ENCODE measurements at places on chromosomes 5 and 9.

DNA sequence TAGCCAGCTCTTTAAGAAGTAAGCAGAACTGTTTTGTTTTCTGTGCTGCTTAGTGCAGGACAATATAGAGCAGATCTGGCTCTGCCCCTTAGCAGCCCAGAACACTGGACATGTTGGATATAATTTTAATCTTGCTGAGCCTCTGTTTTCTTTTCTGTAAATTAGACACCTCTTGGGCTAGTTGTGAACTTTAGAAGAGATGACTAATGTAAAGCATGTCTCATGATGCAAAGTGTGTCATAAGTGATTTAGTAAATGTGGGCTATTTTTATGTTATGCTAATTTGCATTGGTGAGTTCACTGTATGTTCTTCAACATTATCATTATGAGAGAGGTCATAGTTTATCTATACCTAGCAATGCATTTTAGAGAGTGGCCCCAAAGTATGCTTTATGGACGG, 156.1 kb upstream of the ADAMTSL1 start:
- DNase-seq: no peak

- DNase-seq: peak; percentile 17
Observed at GRCh38 chr5:7745882-7746610, 104.9 kb downstream of the CFAP90 start.

DNA sequence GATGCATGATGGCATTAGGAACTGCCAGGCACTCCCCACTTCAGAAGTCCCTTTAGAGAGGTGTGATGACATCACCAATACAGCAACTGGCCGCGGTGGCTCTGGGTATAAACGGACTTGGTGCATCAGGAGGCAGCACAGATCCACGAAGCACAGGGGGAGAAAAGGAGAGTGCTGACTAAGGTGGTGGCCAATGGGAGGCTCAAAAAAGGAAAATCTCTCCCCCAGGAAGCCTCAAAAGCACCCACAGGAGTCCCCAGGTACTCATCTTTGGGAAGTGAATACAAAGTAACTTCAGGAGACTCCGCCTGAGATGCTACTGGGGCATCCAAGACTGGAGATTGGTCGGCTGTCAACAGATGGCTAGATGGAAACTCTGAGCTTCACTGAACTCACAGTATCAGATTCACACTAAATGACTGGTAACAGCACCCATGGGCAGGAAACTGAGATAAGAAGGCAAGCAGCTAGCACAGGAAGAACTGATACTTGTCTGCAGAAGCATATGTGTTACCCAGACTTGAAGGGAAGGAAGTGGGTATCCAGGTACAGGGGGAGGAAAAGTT, 7.6 kb downstream of the TTC39B start:
- no peak for DNase-seq

DNA sequence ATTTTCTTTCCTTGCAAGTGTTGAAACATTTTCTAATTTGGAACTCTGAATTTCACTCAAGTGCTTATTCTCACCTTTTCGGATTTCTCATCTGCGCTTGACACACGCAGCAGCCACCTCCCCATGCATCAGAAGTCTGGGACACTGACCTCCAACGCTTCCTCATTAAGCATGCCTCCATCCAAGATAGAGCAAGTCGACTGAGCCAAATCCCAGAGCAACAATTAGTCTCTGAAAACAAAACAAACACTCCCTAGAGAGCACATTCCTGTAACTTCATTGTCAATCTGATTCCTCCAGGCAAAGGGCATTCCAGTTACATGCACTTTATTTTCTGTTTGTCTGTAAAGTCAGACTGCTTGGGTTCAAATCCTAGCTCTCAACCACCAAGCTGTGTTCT, 5.7 kb downstream of the CD180 start:
- no peak for DNase-seq

GRCh38 chr5:40551496-40552491, 127.9 kb upstream of the PTGER4 start:
- DNase-seq: no peak

GRCh38 chr9:68912561-68912960, 101.4 kb downstream of the PRKACG start:
- DNase-seq: no peak

DNA sequence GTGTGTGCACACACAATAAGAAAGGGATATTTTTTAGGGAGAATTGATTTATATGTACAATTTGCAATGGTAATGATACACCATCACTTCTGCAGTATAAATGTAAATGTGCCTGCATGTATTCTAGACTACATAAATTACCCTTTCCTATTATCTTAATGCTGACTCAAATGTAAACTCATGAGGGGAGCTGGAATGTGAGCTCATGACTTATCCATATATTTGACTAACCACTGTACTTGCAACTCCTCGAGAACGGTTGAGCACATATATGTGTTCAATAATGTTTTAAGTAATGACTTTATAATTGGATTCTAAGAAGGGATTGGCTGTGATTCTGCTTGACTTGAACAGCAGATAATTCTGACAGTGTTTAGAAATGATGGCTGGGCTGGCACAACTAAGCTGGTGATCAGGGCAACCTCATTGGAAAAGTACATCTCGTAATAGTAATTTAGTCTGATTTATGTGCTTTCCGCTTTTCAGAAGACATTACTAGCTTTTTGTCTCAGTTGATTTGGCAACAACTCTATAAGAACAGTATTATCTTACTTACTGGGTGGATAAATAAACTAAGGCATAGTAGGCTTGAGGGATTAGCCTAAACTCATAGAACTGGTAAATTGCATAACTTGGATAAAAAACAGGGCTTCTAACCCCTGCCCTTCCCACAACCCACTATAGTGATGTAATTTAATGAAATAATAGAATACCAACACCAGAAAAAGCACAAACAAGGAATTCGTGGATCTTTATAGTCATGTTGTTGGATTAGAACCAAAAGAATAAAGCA, 130.2 kb upstream of the SPEF2 start:
- no peak for DNase-seq

GRCh38 chr9:125437771-125438221, 176.2 kb downstream of the GAPVD1 start:
- DNase-seq: no peak

GRCh38 chr5:133696006-133696584, 83.8 kb upstream of the FSTL4 start:
- DNase-seq: no peak

- no peak for DNase-seq
Observed at GRCh38 chr5:18142831-18143230, 508.6 kb downstream of the TAF11L14 start.

DNA sequence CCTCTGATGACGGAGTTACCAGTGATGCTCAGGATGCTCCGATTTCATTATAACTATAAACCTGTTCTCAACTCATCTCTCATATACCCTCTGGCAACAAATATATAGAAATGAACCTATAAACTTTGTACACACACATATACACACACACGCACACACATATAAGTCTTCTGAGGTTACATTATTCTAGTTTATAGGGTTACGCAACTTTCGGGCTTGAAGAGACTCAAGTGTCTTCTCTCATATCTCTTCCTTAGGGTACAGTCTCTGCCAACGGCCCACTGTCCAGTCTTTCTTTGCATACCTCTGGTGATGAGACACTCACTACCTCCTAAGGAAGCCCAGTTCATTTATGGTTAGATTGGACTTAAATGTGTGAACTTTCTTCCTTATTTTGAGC, 69.4 kb upstream of the TBC1D2 start:
- no peak for DNase-seq

GRCh38 chr5:178699681-178700253, 30.7 kb downstream of the ZNF354A start:
- no peak for DNase-seq

- DNase-seq: peak; percentile 25
Observed at GRCh38 chr5:113612060-113612496, 98.6 kb downstream of the YTHDC2 start.

DNA sequence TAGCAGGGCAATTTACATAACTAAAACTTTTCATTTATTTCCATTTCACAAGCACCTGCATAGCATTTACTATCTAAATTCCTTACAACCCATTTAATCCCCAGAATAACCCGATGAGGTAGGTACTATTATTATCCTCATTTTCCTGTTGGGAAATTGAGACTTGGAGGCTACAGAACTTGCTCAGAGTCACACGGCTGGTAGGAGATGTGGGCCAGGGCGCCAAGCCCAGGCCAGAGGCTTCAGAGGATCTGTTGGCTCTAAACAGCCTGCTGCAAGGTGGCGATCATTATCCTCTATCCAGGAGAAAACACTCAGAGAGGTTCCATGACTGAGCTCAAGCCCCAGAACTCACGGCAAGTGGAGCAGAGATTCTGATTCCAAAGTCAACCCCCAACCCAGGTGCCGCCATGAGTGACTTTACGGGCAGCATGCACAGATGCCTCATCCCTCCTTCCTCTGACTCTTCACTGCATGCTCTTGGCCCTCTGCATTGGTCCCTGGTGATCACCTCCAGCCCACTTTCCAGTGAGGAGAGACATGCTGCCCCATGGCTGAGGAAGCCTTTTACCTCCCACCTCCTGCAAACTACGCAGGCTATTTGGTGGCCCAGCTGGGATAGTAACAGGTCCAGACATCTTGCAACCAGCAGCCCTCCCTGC, 168.4 kb upstream of the FSTL4 start:
- DNase-seq: no peak

- DNase-seq: peak; percentile 46
Observed at GRCh38 chr9:116687074-116687753, at the start of gene TRIM32. TRIM32 (plus strand) TSS chr9:116687305; CDS start chr9:116697743, 10,438 bp downstream.

DNA sequence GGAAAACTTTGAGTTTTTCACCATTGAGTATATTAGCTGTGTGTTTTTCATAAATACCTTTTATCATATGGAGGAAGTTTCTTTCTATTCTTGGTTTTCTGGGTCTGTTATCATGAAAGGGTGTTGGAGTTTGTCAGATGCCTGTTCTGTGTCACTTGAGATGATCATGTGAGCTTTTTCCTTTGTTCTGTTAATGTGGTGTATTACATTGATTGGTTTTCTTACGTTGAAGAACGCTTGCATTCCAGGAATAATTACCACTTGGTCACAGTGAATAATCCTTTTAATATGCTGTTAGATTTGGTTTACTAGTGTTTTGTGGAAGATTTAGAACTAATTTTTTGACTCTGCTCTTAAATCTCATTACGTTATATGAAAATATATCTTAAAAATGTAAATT, 7.8 kb downstream of the PLEKHG4B start:
- no peak for DNase-seq

GRCh38 chr5:15366676-15367391, 133.1 kb upstream of the FBXL7 start:
- DNase-seq: peak; percentile 56

- DNase-seq: no peak
Observed at GRCh38 chr9:33799928-33800704, 4.8 kb downstream of the PRSS3 start.

DNA sequence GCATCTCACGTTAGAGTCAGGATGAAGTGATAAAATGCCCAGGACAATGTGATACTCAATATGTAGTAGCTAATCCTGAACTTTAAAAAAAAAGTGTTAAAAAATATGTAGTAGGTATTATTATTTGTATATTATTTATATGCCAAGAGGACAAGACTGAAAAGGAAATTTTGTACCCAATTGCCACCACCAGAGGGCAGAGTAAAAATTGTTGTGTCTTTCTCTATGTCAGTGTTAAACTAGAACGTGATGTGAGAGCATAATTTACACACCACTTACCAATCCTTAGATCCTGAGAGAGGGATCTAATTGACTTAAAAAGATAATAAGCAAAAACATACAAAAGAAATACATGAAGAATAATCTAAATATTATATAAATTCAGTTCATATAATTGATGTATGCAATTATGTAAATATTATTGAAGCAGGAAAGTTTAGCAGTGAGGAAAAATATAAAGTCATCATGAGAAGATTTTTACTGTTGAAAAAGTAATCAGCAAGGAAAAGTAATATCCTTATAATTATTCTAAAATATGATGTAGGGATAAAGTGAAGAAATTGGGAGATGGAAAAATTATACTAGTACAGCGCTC, 288.9 kb downstream of the RAB3C start:
- DNase-seq: no peak

GRCh38 chr9:109447329-109448076, 50.6 kb downstream of the PTPN3 start:
- no peak for DNase-seq

GRCh38 chr5:134127376-134127861, 12.9 kb downstream of the TCF7 start:
- no peak for DNase-seq

DNA sequence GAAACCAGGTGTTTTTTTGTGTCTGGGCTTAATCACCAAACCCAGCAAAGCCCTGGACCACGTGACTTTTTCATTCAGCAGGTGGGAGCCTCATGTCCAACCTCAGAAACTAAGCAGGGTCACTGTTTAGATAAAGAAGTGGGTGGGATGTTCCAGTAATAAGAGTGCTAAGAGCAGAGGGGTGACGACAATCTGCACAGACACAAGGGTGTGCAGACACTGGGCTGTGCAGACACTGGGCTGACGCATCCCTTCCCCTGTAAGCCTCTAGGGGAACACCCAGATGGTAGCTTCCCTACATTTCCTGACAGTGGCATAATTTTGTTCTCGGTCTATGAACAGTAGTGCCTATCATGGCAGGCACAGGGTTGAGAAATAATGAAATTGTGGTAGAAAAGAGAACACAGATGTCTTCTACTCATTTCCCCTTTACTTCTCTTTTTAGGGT, 85.1 kb downstream of the SAXO1 start:
- no peak for DNase-seq

DNA sequence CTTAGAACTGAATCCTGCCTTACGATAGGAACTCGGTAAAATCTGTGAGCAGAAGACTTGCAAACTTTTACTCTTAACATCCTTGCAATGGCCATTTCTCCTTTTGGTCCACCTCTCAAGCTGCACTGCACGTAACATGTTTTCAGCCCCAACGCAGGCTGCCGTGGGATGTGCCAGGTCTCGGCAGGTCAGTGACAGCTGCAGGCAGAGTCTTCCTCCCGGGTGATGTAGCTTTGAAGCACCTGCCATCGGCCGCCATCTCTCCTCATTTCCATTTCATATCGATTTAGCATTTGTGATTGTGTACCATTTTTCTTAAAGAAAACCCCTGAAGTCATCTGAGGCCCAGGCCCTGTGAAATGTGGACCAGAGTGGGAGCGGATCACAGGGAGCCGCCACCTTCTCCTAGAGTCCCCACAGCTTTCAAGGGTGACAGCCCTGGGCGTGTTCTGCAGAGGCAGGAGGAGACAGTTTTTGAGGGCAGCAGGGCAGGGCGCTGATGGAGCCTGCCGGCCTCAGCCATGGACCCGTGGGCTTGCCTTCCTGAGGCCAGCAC, 25.8 kb upstream of the LPCAT1 start:
- DNase-seq: no peak

DNA sequence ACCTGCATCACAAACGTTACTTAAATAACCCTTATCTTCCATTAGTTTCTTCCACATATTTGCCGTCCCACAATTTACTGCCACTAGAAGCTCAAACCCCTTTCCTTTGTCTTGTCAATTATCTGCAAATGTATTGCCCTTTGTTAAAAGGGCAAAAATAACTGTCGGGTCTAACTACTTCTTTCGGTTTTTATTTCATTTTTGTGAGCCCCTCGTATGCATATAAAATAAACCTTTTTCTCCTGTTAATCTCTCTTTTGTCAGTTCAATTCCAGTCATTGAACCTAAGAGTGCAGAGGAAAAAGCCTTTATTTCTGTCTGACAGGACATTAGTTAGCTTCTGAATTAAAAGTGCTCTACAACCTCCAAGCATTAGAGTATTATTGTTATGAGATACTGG, 45.5 kb downstream of the TMEM215 start:
- DNase-seq: no peak

- no peak for DNase-seq
Observed at GRCh38 chr9:76859860-76860259, 46.1 kb downstream of the PRUNE2 start.

All from forelimb muscle (tissue), 1 donor.